ENCODE measurements at places on chromosomes 3 and 15.
A peak's percentile ranks its signal among the peaks of the same experiment; 100 is the strongest.

DNA sequence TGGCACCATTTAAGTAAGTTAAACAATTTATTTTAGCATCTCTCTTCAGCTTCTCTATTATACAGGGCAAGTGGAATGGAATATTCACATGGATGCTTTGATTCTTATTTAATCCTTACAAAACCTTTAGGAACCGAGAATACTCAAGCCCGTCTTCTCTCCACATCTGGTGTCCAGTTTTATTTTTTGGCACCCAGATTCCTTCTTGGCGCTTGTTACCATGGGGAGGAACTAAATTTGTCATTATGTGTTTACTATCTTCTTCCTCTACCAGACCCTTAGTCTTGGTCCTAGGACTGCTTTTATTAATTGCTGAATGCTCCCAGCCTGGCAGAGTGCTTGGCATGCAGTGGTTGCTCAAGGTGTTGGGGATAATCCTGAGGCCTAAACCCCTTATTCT is 138.8 kb downstream of the CACNA2D3 start:
- no peak for DNase-seq

- DNase-seq, result no peak
Measured at GRCh38 chr15:96888764-96889163, 558.3 kb downstream of the NR2F2 start.

DNA sequence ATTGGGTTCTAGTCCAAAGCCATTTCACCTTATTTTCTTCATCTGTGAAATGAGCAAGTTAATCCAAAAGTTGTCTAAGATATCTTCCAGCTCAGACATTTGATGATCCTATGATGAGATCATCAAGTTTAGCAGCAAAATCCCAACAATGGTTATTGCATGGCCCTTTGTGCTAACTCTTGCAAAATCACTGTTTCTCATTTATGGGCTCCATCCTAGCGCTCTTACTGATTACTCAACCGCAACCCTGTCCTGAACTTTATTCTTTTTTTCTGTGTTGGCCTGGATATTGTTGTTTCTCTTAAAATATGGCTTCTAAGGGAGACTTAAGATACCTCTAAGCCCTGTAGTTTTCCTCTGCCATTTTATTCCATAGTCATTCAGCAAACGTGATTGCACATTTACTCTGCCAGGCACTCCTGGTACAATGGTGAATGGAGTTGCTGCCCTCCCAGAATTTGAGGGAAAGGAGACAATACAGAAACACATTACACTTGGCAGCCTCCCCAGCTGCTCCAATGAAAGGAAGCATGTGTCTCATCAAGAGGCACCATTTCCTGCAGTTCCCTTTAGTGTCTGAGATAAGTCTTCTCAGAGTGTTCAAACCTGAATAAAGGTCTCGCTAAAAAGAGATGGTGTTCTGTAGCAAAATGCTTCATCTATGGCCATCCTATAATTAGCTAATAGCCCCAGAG is 4.4 kb downstream of the GXYLT2 start:
- no peak for DNase-seq

DNA sequence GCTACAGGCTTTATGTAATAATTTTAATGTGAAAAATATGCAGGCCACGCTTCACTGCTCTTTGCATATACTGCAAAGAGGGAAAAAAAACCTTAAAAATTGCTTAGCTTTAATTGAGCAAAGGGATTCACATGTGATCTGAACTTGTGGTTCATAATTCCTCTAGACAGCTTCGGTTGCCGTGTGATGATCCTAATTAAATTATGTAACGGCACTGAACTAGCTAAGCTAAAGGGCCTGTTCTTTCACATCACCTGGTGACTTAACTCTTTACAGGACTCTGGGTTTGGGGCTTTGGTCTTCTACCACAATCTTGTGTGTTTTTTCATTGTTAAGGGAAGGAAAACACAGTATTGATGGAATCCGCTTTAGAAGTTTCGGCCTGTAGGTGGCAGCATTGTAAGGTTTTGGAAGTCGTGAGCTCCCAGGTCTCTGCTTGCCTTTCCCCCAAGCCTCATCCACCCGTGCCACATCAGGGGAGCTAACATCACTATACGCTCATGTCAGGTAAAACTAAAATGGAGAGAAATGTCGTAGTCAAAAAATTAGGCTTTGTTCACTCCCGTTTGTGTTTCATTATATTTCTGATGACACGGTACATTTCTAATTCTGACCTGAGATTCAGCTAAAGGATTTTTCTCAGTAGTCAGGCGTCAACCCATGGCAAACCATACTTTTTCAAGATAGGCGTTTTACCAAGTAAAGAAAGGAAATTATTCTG is 205.6 kb upstream of the DPH6 start:
- DNase-seq, result peak; percentile 16

All from activated T-helper 2 cell treated with anti-CD3 and anti-CD28 coated beads, Interferon-gamma antibody, Interleukin-2, Interleukin-4, amounts not matched to agents 10 μg/mL and 5 μg/mL and 100 μg/mL, durations not matched to agents 14 hours and 24 hours and 36 hours (primary cell).